ENCODE measurements at places on chromosomes 5 and 9.

GRCh38 chr9:113907282-113907681 is 31.2 kb downstream of the ZNF618 start:
- DNase-seq = no peak

DNA sequence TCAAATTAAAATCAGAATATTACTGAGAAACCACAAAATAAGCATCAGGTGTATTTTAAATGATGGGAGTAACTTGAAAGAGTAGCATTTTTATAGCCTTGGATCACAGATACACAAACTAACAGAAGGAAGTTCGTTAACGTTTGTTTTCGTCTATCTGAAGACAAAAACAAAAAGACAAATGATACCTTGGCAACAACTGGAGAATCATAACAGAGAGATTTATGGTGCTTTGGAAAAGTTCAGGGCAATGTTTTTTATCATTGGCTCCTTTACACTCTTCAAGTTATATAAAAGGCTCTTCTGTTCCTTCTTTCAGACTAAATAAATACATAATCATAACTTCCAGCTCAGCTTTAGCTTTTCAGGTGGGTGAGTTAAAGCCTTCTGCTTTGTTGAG is 128.1 kb upstream of the VLDLR start:
- no peak for DNase-seq

GRCh38 chr9:36874921-36875320 is 159.1 kb downstream of the PAX5 start:
- peak; percentile 66 for DNase-seq

GRCh38 chr5:177612215-177612673 is 12.3 kb downstream of the B4GALT7 start:
- no peak for DNase-seq

- DNase-seq = no peak
Measured at GRCh38 chr5:174401793-174402192, 322.6 kb upstream of the MSX2 start.

DNA sequence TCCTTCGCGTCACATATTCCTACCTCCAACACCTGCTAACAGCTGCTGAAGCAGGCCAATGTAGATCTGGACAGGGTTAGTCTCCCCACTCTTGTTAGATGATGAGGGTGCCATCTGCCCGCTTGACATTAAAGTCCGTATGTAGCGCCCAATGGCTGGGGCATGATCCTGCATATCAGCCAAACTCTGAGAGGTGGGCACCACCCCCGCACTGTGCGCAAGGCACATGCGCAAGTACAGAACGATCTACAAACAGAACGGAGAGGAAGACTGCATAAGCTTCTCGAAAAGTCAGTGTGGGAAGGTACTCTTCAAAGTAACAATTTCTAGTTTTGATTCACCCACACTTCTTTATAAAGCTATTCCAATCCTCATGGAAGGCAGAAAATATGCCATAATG is 69.8 kb downstream of the ECPAS start:
- no peak for DNase-seq
